ENCODE measurements at places on chromosomes 2 and 18.

GRCh38 chr2:199055336-199055735, 402.4 kb downstream of the SATB2 start:
- no peak for DNase-seq

DNA sequence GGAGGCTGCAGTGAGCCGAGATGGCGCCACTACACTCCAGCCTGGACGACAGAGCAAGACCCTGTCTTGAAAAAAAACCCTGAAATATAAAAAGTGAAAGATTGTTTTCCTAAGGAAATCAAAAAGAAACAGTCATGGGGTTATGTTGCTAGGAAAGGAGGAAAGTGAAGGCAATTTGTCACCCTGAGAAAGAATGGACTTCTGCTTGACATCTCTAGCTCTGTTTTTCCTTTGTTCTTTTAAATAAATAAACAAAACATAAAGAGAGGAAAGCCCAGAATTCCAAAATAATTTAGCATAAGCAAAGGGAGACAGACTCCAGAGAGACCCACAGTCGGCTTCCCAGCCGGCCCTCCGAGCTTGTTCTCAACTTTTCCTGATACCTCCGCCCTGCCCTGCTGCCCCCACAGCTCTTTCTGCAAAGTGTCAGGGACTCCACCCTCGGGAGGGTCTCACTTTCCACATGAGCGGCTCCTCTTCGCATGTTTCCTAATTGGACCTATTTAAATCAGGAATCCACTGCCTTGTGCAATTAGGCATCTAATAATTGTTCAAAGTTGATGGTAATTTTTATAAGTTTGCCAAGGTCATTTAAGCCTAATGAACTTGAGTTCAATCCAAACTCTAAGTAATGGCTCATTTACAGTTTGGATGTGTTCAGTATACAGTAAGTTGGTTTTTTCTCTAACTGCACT, 49.8 kb upstream of the COPS8 start:
- DNase-seq: no peak

DNA sequence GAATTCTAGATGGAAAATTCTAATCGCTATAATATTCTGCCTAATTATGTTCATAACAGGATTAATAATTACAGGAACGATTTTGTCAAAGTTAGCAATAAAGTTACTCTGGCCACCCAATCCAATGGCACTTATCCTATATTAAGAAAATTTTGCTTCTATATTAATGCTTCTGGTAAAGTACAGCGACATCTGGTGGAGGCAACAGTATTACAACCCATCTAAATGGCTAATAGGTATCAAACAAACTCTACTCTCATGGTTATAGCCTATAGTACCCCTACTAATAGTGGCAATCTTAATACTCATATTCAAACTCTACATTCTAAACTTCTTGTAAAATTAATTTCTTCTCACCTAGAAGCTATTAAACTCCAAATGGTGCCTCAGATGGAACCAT, 1084.7 kb upstream of the LRRTM1 start:
- DNase-seq: no peak

DNA sequence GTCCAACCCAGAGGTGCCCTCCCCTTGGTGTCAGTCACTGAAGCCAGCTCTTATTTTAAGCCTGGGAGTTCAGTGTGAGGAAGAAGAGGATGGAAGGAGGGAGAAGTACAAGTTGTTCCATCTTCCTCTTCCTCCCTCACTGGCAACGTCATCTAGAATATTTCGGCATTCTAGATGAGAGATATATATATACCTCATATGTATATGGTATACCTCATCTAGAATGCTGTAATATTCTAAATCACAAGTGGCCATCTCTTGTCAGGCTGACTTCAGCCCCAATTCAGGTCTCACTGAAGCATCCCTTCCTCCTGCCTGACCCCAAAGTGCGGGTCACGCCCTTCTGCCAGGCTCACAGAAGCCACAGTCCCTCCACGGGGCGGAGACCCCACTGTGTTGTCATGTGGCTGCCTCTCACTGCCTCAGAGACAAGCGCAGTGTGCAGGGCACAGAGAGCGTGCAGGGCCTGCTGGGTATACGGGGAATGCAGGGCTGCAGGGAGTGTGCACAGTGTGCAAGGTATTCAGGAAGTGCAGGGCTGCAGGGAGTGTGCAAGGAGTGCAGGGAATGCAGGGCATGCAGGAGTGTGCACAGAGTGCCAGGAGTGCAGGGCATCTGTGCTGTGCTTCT, 32.8 kb upstream of the B3GNT7 start:
- DNase-seq: no peak

DNA sequence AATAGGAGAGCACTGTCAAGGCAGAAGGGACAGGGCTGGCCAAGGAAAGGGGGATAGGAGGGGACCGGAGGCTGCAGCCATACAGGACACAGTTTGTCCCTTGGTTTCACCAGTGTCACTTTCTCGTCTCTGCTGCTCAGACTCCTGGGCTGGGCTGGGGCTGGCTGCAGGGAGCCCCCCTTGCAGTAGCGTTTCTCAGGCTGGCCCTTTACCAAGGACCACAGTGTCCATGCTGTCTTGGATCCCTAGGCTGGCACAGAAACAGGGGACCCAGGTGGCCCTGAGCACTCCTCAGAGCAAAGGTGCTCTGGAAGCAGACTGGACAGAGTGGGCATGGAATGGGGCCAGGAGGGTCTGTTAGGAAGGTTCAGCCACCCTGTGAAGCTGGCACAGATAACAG, 34.8 kb downstream of the ATOH8 start:
- DNase-seq: no peak

DNA sequence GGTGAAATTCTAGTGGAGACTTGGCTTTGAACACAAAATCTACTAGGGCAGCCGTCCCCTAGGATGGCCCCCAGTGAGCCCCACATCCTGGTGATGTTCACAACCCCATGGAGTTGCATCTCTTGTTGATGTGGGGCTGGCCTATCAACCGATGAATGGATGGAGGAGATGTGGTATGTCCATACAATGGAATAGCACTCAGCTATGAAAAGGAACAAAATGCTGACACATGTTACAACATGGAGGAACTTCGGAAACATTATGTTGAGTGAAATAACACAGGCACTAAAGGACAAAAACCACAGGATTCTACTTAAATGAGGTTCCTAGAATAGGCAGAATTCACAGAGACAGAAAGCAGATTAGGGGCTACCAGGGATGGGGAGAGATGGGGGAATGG, 80.1 kb upstream of the ASAP2 start:
- no peak for DNase-seq

GRCh38 chr2:24163601-24164000, 11.3 kb upstream of the FAM228A start:
- DNase-seq: no peak

- DNase-seq: no peak
These were observed 49.7 kb upstream of the ABCA12 start for GRCh38 chr2:215188078-215188477.

- no peak for DNase-seq
These were observed 55.1 kb downstream of the CPS1 start for GRCh38 chr2:210611466-210611865.

DNA sequence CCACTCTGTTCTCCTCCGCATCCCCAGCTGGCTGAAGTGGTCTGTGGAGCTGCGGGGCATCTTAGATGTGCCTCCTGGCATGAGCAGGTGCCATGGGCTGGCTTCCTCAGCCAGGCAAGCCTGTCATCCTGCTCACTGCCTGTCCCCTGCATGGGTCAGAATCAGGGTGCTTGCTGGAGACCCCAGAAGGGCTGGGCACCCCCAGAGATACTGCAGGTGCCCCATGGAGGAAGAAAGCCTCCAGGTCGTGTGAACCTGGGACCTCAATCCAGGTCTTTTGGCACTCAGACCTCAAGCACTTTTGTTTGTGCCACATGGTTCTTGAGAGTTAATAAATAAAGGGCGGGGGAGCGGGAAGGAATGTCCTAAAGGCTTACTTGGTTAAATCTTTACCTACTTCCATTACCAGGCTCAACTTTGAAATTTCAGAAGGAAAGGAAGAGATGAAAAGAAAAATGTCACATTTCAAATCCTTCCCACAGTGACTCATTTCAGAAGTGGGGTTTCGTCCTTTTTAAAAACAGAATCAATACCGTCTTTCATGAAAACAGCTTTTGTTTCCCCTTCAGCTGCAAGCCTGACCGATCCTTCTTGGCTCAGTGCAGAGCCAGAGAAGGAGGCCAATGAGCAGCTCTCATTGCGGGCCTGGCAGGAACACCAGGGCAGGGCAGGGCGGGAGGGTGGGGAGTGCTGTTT, 69.9 kb downstream of the RHOB start:
- no peak for DNase-seq

DNA sequence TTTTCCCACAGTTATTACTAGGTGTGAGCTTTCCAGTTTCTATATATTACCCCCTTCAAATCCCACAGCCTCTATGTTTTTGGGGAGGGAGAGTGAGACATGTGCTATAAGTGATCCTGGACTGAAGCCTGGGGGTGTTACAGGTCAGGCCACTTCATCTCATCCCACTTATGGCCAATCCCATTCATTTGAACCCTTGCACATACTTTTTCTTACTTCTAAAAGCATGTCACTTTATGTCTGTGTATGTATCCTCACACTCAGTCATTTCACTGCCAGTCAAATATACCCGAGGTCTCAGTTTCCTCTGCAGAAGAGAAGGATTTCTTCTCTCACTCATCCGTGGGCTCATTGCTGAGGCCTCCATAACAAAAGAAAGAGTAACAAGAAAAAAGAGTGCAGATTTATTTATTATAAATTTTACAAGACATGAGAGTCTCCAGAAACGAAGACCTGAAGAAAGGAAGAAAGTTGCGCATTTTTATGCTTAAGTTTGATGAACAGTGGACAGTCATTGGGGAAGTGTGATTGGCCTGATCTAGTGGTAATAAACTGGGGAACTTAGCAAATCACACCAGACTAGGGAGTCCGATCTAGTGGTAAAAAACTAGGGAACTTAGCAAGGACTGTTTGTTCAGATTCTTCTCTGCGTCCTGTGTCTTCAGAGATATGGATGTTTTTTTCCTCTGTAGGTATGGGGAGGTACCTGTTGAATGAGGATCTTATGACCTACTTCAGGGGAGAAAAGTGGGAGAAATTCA, 52.1 kb downstream of the ICOS start:
- DNase-seq: no peak

GRCh38 chr2:44362207-44363015, 664 bp downstream of the CAMKMT start:
- DNase-seq: peak; percentile 51

DNA sequence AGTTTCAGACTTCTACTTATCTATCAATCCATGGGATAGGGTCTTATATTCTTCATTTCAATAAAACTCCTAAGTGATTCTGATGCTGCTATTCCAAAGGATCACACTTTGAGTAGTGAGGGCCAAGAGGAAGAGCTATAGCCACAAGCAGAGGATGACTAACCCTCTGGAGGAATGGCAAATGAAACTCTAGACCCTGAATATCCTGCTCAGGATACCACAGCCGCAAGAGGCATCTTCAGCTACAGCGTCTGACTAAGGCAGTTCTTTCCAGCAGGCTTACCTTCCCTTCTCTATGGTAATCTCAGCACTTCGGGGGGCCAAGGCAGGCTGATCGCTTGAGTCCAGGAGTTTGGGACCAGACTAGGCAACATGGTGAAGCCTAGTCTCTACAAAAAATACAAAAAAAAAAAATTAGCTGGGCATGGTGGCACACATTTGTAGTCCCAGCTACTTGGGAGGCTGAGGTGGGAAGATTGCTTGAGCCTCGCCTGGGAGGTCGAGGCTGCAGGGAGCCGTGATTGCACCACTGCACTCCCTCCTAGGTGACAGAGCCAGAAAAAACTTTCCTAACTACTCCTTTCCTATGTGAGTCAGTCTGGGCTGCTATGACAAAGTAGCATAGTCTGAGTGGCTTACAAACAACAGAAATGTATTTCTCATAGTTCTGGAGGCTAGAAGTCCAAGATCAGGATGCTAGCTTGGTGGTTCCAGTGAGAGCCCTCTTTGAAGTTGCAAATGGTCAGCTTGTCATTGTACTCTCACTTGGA, 371.9 kb downstream of the IRS1 start:
- DNase-seq: no peak

DNA sequence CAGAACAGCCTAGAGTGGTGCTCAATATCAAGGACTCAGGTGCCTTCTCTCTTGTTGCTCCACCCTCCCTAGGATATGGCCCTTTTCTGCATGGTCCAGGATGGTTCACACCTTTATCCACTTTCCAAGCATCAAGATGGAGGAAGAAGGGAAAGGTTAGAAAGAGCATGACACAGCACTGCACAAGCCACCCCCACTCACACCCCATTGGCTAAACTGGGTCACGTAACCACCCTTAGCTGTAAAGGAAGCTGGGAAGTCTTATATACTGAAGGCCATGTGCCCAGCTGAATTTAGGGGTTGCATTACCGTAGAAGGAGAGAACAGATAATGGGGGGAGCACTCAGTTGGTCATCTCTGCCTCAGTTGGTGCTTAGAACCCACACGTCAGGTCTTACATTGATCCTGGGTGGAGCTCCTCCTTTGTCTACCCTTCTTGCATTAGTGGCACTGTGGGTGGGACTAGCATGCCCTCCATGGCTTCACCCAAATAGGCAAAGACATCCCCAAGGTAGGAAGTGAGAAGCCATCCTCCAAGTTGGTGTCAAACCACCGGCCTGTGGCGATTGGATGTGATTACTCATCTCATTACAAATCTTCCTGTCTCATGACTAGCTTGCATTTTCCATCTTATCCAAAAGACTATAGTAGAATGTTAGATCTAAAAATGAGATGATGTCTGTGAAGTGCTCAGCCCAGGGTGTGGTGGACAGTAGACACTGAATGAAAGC, 248.5 kb downstream of the HAUS1 start:
- DNase-seq: no peak

- no peak for DNase-seq
These were observed 95.3 kb downstream of the GALR1 start for GRCh38 chr18:77344786-77345500.
